Hematopoietic multipotent progenitor cell (in vitro differentiated cells): ENCODE measurements at places on chromosomes 1 and 21. TPM values are rescaled to one million over a fixed set of nuclear protein-coding genes. Genes with fewer than 3 reads are reported as not detected.
A peak's percentile ranks its signal among the peaks of the same experiment; 100 is the strongest.

DNA sequence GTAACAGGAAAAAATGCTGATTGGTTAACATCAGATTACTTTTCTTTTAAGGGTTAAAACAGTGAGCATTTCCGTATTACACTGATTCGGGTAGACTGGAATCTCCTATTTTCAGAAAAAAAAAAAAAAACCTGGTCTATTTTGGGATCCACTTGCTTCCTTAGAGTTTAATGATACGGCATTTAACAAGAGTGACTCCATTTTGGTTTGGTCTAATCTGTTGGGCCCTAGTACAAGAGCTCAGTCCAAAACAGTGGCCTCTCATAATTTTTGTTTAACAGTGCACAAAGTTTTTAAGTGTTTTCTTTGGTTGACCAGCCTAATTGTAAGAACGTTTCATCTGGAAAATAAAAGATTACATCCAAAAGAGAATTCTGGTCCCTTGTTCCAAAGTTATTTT, 120.2 kb downstream of the NRDC start:
- no peak for DNase-seq

DNA sequence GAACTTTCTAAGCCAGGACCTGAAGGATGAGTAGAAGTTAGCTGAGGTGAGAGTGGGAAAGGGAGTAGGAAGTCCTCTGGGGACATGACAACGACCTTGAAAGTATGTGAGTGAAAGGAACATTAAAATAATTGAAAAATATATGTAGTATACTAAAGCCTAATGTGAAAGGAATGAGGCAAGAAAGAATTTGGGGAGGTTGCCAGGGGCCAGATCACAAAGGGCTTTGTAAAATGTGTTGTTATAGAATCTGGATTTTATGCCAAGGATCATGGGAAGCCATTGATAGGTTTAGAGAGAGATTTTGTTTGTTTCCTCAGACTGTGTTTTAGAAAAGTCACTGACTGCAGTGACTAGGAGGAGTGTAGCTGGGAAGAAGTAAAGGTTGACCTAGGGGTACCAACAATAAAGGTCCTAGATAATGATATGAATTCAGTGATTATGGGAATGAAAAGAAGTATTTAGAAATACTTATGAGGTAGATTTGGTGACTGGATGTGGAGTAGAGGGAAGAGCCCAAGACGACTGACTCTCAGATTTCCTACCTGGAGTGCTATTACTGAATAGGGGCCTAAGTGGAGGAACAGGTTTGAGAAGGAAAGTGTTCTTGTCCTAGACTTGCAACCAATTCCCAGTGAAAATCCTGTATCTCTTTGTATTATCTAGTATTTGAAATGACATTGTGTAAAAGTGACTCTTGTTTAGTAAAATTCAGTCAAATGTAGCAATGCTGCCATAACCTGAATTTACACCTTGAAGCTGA, 179.8 kb downstream of the PHTF1 start:
- no peak for DNase-seq

- DNase-seq = no peak
These were observed 48.9 kb upstream of the B3GALNT2 start for GRCh38 chr1:235553112-235553551.

- no peak for DNase-seq
These were observed 118.4 kb upstream of the L1TD1 start for GRCh38 chr1:62076286-62076685.

DNA sequence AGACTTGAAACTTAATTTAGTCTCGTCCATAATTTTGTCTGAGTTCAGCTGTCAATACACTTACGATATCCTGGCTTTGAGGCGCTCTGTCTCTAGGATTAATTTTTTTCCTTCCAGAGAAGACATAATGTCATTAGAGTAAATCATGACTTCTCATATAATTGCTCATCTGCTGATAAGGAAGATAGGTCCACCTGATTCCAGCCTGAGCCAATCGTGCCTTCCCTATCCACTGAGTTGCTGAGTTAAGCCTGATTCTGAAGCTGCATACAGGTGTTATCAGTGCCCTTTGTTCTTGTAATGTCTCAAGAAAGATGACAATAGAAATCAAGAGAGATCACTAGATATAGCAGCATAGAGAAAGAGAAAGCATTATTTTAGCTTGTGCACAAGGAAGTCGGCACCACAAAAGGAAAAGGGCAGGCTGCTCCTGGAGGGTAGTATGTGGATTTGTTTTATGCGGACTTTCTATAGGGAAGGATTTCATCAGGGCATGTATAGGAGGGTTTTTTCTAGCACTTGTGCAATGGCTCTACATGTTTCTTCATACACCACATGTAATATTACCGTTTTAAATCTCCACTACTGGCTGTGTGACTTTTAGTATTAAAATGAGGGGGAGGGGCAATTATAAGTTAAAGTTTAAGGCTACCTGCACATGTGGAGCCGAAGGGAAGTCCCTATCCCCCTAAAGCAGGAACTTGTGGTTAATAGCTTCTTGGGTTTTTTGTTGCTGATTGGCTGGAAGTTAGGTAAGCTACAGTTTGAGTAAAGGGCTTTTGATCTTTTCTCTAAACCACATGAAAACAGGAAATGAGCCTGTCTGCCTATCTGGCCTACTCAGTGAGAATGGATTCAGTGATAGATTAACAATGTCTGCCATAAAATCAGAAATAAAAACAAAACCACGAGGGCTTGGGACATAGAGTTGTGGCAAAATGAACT, 133.4 kb downstream of the PLPPR5 start:
- DNase-seq = peak; percentile 97

- DNase-seq = peak; percentile 21
These were observed 1.3 kb upstream of the LYST start for GRCh38 chr1:235867903-235868469.

- DNase-seq = no peak
These were observed 113.6 kb upstream of the TMEM51 start for GRCh38 chr1:15039901-15040300.

GRCh38 chr1:186985889-186986491, 157.2 kb downstream of the PLA2G4A start:
- peak; percentile 3 for DNase-seq

GRCh38 chr1:236027104-236027503, 37.8 kb downstream of the NID1 start:
- peak; percentile 15 for DNase-seq

DNA sequence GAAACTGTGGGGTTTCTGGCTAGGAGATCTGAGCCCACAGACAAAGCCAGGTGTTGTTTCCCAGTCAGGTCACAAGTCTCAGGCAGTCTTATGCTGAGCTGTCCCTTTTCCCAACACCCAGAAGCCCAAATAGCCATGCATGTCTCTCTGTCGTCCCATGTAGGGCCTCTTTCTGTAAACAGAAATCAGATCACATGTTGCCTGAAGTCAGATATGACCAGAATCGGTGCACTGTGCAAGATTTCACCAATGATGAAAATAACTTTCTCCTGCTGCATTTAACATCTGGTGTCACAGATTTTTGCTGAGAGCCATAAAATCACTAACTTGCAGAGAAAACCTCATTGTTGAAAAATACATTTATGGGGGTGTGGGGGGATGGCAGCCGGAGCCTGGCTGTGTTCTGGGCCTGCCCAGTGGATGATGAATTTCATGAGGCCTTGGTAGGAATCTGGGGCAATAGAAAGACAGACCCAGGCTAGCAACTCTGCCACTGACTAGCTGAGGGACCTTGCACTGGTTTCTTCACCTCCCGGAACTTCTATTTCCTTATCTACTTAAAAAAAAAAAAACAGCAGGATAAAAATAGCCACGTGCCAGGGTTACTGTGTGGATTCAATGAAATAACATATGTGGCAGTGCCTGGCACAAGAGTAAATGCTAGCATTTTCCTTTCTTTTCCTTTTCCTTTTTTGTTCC, 158.8 kb upstream of the NFIA start:
- DNase-seq = no peak

DNA sequence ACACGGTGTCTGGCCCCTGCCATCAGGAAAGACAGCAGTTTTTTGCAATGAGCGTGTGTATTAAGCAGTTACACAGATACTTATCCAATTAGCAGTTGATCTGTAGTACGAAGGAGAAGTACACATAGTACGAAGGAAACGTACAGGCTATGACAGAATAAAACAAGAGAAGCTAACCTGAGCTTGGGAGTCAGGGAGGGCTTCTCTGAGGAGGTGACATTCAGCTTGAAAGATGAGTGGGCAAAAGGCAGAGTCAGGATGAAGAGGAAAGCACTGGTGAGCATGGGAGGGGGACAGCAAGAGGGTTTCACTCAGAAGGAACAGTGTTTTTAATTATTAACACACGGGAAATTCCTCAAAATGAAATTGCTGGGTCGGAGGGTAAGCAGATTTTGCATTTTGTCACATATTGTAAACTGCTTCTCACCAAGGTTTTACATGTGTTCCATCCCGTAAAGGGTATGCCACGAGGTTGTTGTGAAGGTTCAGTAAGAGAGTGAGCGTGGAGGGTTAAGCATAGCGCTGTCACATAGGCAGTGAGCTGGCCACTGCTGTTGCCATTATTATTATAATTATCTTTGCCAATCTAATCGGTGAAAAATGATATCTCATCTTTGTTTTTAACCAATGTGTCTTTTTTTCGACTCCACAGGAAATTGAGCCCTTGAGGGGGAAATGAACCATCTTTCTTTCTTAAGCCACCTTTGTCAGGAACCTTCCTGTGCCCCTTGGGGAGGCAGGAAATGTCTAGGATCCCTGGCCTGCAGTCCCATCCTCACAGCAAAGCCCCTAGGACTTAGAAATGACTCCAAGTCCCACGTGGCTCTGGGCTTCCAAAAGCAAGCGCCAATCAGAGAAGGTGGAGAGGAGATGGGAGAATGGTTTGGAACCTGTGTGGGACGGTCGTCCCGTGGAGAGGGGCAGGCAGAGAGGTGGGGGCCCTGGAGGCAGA, 47.3 kb upstream of the POU3F1 start:
- no peak for DNase-seq

DNA sequence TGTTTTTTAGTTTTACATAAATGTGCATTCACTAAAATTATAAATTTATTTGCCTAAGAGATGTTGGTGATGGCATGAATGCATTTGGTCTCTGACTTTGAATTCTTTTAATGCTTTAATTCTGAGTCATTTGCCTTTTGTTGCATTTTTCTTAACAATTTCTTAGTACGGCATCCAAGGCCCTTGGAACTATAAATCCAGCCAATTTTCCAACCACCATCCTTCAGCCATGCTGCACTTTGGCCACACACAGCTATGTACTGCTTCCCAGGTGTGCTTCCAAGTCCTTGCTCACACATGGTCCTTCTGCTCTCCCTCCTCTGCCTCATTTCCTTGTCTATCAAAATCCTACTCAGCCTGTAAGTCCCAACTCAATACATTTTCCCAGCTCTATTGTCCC, 161.0 kb downstream of the DHRS3 start:
- no peak for DNase-seq

DNA sequence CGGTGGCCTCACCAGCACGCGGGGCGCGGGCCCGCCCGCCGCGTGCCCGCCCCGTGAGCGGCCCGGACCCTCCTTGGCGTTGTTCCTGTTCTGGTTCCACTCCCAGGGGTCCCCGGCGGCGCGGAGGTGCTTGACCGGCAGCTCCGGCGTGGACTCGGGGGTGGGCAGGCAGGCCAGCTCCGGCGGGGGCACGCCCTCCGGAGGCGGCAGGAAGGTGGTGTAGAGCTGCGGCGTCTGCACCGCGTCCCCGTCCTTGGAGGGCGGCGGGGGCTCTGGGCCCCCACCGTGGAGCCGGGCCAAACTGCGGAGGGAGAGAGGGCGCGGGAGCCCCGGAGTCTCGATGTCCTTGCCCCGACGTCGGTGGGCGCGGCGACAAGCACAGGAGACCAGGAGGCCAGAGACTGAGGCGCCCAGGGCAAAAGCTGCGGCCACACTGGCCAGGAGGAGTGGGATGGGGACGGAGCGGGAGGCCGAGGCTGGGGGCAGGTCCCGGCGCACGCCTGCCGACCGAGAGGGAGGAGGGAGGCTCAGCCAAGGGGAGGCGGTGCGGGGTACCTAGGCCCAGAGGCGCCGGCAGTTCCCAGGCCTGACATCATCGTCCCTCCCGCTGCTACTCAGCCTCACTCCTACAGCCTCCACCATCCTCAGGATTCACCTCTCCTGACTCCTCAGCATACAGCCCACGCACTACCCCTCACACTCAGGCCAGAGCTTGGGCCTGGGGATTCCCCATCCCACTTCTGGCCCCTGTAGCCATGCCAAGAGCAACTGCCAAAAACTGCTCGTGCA, 13.2 kb downstream of the SEMA6C start:
- no peak for DNase-seq

GRCh38 chr21:45112371-45112770, 38.0 kb downstream of the ADARB1 start:
- no peak for DNase-seq

DNA sequence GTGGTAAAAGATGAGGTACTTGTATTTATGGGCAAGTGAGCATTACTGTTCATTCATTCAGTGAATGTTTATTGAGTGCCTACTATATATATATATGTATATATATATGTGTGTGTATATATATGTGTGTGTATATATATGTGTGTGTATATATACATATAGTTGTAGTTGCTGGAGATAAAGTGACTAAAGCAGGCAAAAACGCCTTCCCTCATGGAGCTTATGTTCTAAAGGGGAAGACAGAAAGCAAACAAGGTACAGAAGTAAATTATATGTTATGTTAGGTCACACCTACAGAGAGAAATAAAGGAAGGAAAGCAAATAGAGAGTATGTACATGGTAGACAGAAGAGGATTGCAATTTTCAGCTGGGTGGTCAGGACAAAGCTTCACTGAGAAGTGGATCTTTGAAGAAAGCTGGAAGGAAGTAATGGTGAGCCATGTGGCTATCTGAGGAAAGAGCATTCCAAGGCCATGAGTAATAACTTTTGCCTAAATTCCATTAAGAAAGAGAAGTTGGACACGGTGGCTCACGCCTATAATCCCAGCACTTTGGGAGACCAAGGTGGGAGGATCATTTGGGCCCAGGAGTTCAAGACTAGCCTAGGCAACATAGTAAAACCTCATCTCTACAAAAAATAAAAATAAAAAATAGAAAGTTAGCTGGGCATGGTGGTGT, 33.5 kb upstream of the KLF17 start:
- DNase-seq = no peak

DNA sequence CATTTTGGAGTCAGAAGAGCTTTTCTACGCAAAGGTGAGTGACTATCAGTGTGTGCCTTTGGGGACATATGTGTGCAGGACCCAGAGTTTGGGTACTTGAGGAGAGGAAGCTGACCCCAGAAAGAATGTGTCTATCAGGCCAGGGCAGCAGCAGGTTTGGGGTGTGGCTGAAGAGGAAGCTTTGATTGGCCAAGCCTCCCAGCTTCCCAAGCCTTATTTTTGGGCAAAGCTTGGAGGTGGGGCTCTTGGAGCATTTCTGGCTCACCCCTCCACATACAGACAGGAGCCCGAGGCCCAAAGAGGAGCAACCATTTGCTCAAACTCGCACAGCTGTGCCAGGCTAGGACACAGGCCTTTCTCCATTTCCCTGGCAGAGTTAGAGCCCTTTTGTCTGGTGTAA, 4.7 kb downstream of the GPR3 start:
- DNase-seq = no peak

The HCRTR1 gene
- total RNA-seq = 0.27 TPM

The NPHS2 gene
- total RNA-seq = not detected

The IQGAP3 gene
- 1.9 TPM for total RNA-seq

The CRYAA gene
- not detected for total RNA-seq

The C1orf226 gene
- total RNA-seq = 0.27 TPM

The C1orf87 gene
- total RNA-seq = not detected

The NTRK1 gene
- 7.5 TPM for total RNA-seq

The PRAMEF27 gene
- not detected for total RNA-seq

The GNAT2 gene
- 0.27 TPM for total RNA-seq

The LENEP gene
- total RNA-seq = 0.54 TPM

The PROK1 gene
- total RNA-seq = under 0.01 TPM

The FGR gene
- 10.8 TPM for total RNA-seq

The ARHGEF11 gene
- 14.5 TPM for total RNA-seq
